Non-pigmented ciliary epithelial cell (primary cell): ENCODE measurements at places on chromosomes 6 and 20.

GRCh38 chr6:89797317-89797716 is 22.3 kb downstream of the MDN1 start:
- peak; percentile 89 for DNase-seq

- DNase-seq, result no peak
Measured at GRCh38 chr6:125346201-125346925, 44.6 kb upstream of the HDDC2 start.

DNA sequence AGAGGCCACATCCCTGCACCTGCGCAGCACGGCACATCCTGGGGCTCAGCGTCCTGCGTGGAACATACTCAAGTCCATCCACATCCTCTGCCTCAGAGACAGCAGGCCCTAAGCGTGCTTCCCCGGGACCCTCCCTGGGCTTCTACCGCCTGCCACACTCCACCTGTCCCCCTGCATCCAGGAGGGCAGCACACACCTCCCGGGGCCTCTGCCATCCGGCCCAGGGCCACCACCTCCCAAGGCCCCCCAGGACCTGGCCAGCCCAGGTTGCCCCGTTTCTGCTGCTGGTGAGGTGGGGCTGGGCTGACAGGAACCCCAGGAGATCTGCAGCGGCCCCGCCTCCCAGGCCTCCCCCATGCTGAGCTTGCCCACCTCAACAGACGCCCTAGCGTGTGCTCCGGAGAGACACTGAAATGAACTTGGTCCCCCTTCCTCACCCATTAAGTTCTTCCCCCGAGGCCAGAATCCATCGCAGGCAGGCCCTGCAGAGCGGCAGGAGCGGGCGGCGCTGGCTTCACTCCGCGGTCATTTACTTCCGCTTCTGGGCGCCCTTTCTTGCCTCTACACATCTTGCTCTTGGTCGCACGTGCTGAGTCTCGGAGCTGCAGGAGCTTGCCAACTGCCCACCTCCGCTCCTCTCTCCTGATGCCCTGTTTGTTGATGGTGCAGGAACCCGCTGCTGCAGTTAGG is 235.3 kb downstream of the TAF4 start:
- DNase-seq, result no peak

DNA sequence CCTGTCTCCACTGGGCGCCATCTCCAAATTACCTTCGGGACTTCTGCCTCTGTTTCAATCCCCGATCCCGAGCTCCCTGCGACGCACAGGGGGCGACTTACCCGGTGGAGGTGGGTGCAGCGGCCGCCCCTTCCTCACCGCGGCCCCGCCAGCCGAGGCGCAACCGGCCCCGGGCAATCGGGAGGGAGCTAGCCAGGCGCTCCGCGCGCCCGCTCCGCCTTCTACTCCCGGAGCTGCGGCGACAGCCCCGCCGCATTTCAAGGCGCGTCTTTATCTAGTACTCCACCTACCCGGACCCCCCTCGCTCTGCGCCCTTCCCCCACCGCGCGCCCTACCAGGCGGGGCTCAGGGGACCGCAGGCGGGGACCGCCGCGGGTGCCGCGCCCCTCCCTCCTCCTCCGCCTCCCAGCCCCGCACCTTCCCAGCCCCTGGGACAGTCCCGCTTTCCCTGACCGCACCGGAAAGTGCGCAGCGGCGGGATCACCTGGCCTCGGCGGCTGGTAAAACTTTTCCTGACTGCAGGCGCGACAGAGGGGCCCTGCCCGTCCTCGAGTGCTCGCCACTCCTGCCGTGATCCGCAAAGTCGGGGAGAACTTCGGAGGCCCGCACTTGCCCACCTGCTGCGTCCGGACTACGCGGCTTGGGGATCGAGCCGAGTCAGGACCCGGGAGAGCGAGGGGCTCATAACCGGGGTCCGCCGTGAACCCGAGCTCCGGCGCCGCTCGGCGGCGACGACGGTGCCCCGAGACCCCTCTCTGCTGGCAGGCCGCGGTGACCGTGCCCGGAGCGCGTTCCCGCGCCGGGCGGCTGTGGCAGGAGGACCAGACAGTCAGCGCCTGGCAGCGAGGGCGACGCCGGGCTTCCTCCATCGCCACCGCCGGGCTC is 8.0 kb upstream of the NKX2-2 start:
- DNase-seq, result no peak

GRCh38 chr20:1123666-1124065 is 5.3 kb downstream of the PSMF1 start:
- DNase-seq, result no peak

DNA sequence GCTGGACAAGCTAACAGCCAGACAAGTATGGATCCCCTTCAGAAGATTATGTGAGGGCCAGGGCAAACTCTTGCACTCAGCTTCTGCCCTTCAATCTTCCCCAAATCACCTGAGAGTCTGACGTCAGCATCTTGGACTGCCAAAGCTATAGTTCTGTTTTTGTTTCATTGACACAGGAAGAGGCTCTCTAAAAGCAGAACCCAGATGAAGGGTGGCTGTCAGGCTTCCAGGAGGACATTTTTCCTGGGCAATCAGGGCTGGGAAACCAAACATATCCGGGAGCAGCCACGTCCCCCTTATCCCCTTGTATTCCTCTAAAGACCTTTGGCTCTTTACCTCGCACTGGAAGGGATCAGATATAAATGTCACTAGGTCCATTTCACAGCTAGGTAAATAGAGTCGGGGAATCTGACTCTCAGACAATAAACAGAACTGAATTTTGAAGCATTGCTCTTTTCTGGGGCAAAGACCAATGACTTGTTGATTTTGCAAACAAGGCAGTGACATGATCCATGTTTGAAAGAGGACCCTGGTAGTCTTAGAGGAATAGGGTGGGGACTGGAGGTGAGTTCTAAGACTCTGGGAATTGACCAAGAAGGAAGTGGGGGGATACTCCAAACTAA is 13.3 kb downstream of the MAFB start:
- no peak for DNase-seq

DNA sequence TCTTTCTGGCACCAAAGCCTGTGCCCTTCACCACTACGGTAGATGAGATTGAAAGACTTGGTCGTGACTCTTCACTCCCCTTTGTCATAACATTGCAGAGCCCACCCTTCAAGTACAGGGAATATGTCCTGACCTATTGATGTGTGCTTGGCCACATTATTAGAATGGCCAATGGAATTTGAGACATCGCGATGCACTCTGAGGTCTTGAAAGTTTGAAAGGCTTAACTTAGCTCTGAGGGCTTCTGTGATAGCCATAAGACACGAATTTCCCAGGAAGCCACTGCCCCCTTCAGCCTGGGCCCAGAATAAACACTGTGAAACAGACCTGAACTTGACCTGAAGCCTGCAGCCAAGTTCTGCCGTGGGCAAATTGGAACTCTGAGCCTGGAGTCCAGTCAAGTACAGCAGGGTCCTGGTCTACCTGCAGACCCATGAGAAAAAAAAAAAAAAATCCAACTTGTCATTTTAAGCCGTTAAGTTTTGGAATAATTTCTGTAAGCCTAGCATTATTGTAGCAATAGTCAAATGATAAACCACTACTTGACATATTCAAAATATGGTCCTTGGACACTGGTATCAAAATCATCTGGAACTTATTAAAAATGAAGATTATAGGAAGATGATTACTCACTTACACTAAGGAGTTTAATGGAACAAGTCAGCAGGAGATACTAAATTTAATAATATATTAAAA is 36.9 kb upstream of the TRAF3IP2 start:
- DNase-seq, result no peak

DNA sequence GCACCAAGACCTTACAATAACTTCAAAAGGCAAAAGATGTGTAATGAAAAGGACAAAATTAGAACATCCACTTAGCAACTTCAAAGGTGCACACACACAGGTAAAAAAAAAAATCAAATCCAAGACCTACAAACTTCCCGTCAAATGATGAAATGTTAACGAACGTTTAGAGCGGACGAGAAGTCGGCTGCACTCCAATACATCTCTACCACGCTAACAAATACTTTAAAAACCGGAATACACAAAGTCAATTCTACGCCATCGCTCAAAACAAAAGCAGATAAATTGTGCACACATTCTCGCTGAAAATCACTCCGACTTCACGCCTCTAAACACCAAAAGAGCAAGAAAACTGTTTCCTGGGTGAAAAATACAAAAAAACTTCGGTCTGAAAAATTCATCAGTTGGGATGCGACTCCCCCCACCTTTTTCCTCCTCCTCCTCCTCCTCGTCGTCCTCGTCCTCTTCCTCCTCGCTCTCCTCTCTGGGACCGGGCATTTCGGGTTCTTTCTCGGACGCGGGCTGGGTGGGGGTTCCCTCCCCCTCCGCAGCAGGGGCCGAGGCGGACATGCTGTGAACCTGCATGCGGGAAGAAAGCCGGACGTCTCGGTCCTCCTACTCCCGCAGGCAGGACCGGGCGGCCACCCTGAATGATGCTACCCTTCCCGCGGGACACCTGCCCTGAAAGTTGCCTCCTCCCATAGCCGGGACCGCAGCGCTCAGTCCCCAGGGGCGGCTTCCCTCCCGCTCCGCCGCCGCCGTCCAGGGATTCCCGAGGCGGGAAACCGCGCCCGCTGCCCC is 712 bp downstream of the DEK start:
- DNase-seq, result no peak

DNA sequence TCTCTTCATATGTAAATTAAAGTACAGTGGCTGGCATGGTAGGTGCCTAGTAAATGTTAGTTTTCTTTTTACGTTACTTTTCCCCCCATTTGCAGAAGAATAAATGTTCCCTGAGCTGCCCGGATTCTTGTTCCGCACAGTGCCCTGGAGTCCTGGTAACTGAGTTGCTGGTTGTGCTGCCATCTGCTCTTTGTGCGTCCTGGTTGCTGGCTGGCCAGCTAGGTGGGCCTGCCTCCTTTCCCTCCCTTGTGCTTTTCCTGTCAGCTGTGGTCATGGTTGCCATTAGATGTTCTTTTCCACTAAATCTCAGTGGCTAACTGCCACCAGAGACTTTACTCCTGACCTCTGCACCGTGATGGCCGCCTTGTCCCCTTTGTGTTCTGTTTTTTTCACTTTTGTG is 28.6 kb downstream of the CEP43 start:
- no peak for DNase-seq

DNA sequence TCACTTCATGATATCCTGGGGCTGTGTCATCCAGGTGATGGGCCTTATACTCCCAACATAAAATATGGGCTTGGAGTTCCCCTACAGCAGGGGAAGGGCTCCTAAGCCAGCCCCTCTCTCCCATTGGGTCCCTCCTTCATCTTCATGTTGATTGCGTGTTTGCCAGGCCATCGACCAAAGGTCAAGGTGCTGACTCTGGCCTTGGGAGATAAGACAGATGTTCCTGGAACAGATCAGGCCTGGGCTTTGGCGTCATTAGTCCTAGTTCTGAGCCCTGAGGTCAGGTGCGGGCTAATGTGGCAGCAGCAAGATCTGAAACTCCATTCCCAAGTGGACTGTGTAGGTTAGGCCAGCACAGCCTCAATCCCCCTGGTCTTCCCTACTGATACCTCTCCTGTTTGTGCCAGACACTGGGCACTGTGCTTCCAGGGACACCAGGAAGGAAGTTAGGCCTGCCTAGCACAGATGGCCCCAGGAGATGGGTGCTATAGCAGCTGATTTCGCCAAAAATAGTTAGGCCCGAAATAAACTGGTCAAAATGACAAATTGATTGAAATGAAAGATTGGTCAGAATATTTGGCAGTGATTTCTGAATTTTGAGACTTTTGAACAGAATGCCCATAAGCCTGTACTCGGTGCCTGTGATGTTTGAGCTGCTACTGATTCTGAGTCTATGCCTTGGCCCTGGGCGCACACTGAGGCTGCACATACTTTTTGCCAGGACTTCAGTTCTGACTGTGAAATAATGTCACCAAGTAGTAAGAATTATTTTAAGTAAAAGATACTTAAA is 28.8 kb downstream of the EPB41L1 start:
- DNase-seq, result no peak

- DNase-seq, result no peak
Measured at GRCh38 chr20:21615617-21616080, 89.8 kb upstream of the PAX1 start.

DNA sequence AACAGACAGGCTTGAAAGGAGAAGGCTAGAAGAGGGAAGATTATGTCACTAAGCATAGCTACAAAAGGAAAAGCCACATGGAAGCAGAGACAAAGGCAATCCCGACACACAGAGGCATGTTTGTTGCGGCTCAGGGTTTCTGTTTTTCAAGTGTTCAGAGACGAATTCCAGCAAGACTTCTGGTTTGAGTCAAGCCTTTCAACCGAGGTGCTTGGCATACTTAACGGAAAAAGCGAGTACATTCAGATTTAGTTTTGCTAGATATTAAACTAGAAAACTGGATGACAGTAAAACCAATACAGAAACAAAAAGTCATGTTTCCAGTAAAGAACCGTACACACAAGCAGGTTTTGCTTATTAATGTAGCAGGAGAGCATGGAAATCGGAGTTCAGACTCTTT is 27.2 kb downstream of the MCUR1 start:
- no peak for DNase-seq

DNA sequence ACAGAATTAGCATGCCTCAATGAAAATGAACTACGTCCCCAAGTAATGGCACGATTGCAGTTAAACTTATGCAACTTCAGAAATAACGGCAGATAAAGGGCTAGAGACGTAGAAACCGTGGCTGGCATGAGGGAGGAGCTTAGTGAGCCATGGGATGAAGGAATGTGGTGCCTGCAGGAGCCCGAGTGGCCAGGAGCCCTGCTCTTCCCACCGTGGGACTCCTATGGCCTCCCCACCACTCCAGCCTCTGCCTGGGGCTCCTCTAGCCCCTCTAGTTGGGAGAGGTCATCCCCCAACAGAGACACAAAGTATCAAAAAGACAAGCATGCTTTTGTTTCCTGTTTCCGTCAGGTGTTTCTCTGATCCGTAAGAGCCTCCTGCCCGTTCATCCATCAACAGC is 75.1 kb upstream of the BHLHE23 start:
- DNase-seq, result no peak

- DNase-seq, result no peak
Measured at GRCh38 chr6:92847988-92848387, 571.4 kb downstream of the EPHA7 start.

- DNase-seq, result no peak
Measured at GRCh38 chr20:40082436-40082835, 606.6 kb downstream of the MAFB start.

- DNase-seq, result no peak
Measured at GRCh38 chr6:153980171-153980570, 58.9 kb upstream of the OPRM1 start.

GRCh38 chr6:16438718-16439591 is 200.6 kb downstream of the GMPR start:
- no peak for DNase-seq

- no peak for DNase-seq
Measured at GRCh38 chr20:9616455-9616805, 102.0 kb downstream of the LAMP5 start.

GRCh38 chr6:21928827-21929226 is 335.3 kb downstream of the SOX4 start:
- no peak for DNase-seq

GRCh38 chr6:45927421-45928320 is 88.0 kb downstream of the CLIC5 start:
- no peak for DNase-seq

DNA sequence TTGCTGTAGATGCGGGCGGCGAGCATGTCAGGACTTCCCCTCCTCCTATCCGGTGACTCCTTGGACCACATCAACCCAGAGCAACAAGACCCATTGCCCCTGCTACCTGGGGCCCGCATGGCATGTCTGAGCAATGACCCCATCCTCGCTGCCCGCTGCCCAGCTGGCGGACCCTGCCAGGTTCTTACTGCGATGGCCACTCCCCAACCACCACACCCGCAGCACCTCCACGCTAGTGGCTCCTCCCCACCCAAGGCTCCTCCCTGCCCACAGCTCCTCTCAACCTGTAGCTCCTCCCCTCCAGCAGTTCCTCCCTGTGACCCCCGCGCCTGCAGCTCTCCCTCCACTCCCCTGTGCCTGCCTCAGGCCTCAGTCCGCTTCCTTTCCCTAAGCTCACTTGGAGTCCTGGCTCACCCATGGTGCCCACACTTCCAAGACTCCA is 17.6 kb upstream of the SERPINB9 start:
- no peak for DNase-seq
